T47D (cell line): ENCODE measurements at places on chromosomes 13 and 19.

DNA sequence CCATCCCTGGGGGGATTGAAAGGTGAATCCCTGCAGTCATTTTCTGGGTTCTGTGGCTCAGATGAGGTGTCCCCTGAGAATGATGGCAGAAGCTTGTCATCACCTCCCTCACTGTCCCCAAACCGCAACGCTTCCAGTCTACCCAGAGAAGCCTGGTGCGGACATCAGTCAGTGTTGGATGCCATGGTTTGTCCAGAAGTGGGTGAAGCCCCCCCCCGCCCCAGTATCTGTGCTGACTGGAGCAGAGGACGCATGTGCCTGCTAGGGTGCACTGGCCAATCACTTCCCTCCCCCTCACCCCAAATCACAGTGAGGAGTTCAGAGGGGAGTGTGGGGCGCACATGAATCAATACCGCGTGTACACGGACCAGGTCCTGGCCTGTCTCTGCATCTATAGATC, 150.5 kb downstream of the TEX29 start:
- no peak for DNase-seq

DNA sequence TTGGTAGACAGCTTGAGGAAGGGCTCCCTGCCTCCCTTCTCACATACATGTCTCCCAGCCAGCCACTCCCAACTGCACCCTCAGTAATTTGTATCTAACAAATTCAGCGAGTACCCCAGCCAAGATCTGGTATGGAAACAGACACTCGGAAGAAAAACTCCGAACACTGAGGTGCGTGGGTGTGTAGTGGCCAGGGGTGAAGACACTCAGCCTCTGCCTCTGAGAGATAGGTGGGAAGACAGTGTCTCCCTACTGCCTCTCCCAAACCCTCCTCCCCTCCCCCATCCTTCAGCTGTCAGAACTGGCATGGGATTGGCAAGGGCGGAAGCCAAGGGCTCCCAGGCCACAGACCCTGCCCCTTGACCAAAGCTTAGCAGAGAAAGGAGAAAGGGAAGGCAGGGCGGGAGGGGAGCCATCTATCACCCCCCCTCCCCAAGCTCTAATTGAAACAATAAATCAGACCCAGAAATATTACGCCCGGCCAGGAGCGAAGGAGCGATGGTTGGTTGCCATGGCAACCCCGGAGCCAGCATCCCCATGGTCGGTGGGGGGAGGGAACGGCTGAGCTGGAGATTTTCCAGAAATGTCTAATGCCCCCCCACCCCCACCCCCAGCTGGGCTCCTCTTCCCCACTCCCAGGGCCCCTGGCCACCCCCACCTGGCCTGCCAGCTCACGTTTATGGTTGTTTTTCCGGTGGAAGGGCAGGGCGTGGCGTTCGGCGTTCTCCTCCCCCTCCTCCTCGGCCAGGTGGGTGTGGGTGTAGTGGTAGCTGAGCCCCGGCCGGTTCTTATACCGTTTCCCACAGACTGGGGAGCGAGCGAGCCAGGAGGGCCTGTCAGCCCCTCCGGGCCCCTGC, 7.0 kb downstream of the DPF1 start:
- DNase-seq, result no peak

GRCh38 chr19:51359294-51359693, 6.9 kb downstream of the ETFB start:
- DNase-seq, result no peak

- DNase-seq, result no peak
Observed at GRCh38 chr19:19338082-19338481, 17.5 kb downstream of the MAU2 start.

DNA sequence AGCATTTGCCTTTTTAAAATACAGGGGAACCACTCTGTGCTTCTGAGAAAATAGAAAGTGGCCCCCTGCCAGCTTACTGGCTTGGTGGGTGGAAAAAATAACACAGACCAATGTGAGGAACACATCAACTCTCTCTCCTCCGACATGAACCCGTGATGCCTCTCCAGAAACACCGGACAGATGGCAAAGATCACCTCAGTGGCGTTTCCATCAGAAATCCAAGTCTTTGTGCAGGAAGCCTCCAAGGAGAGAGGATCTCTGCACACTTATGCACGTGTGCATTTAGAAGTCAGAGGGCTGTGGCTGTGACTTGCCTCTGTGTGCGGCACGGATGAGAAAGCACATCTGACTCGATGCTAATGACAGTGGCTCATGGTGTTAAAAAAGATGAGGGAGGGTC, 112.3 kb upstream of the KLF12 start:
- DNase-seq, result no peak

DNA sequence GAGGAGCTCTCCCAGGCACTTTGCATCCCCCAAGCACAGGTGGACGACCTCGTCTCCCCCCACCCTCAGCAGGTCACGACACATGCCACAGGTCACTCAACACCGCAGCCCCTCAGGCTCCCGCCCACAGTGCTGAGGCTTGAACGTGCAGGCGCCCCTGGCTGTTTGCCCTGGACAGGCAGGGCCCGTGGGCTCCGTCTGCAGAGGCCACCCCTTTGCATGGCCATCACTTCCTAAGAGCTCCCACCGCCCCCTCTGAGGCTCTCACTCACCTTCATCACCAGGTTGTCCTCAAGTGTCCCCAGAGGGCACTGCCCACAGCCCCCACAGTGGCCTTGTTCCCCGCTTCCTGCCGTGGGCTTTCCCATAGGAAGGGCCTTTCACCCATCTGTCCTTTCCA, 132.1 kb upstream of the MCF2L start:
- DNase-seq, result no peak

GRCh38 chr13:26839682-26840081, 79.1 kb upstream of the GPR12 start:
- peak; percentile 11 for DNase-seq

DNA sequence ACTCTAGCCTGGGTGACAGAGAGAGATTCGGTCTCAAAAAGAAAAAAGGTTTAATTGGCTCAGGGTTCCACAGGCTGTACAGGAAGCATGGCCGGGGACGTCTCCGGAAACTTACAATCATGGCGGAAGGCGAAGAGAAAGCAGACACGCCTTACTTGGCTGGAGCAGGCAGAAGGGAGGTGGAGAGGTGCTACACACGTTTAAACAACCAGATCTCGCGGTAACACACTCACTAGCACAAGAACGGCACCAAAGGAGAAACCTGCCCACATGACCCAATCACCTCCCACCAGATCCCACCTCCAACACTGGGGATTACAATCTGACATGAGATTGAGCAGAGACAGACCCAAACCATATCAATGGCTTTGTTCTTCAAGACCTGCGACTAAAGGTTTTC, 12.8 kb downstream of the CASP14 start:
- no peak for DNase-seq

GRCh38 chr13:99526549-99526948, 25.3 kb downstream of the TM9SF2 start:
- DNase-seq, result no peak

DNA sequence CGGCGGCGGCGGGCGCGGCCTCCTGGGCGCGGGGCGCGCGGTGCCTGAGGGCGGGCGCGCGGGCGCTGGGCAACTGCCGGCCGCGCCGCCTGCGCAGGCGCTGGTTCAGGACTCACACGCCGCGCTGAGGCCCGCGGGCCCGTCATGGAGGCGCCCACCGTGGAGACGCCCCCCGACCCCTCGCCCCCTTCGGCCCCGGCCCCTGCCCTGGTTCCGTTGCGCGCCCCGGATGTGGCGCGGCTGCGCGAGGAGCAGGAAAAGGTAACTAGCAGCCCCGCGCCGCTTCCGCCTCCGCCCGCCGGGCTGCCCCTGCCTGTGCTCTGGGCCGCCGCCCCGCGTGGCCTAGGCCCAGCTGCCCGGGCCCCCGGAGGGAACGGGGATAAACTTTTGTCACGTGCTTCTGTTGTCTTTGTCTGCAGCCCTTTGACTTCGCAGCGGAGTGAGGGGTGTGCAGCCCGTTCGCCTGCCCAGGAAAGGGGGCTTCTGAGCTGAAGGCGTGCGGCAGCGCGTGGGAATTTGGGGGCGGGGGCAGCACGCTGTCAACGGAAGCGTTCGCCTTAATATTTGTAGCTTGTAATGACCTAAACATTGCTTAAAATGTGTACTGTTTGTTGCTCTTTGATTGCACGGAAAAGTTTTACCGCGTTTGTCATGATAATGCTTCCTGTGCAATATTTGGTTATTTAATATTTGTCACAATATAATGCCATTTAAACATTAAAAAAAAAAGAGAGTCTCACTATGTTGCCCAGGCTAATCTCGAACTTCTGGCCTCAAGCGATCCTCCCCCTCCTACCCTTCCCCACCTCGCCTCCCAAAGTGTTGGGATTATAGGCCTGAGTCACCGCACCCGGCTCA, 594 bp downstream of the URI1 start:
- DNase-seq, result peak; percentile 39

DNA sequence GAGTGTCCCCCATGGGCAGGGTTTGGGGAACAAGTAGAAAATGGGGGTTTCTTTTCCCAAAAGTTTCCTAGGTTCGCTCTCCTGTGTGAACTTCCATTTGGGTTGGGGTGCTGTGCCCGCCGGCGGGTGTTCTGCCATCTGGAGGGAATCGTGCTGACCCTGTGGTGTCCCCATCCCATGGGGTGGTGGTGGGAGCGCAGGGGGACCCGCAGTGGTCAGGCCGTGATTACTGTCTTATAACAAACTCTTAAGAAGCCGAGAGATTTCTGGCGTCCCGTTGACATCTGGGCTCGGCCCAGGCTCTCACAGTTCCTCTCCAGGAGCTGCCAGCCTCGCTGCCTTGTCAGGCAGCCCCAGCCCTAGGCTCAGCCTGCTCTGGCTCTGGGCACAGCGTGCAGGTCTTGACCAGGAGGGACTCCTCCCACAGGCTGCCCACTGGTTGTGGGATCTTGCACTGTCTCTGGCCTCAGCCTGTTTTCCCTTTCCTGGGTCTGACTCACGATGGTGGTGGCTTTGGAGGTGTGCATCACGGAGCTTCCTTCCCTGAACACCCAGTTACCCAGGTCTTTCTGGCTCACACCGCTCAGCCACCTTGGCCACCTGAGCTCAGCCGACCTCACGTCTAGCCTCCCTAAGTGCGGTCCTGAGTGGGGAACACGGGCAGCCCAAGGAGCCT, 34.5 kb downstream of the PLEKHJ1 start:
- DNase-seq, result no peak

- DNase-seq, result no peak
Observed at GRCh38 chr13:97246596-97247158, 24.5 kb downstream of the MBNL2 start.

- peak; percentile 20 for DNase-seq
Observed at GRCh38 chr13:43054803-43055802, 31.7 kb downstream of the DNAJC15 start.

- no peak for DNase-seq
Observed at GRCh38 chr13:113420833-113421600, 32.3 kb downstream of the ADPRHL1 start.

GRCh38 chr19:1503089-1503924, 9.5 kb downstream of the ADAMTSL5 start:
- DNase-seq, result peak; percentile 35

- no peak for DNase-seq
Observed at GRCh38 chr13:91134803-91135184, 212.7 kb upstream of the MIR17HG start.
